ENCODE measurements at places on chromosomes 2 and 18.
A peak's percentile ranks its signal among the peaks of the same experiment; 100 is the strongest.

GRCh38 chr18:10195529-10195928 is 258.9 kb upstream of the APCDD1 start:
- DNase-seq, result no peak

DNA sequence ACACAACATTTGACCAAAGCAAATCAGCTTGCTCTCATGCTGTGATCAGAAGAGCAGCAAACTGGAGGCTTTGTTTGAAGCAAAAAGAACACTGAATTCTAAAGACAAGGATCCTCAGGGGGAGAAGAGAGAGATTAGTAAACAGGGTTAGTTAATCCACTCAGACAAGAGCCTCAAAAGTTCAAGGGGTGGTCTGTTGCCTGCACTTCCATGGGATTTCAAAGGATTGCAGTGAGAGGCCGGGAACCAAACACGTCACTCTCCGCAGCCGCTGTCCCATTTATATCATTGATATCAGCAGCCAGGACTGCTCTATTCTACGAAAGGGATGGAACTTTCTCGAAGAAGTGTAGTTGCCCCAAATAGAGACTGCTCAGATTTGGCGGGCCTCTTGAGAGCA is 97.8 kb upstream of the SP3 start:
- DNase-seq, result no peak

GRCh38 chr2:47530105-47530760 is 127.3 kb downstream of the MSH2 start:
- DNase-seq, result peak; percentile 43

DNA sequence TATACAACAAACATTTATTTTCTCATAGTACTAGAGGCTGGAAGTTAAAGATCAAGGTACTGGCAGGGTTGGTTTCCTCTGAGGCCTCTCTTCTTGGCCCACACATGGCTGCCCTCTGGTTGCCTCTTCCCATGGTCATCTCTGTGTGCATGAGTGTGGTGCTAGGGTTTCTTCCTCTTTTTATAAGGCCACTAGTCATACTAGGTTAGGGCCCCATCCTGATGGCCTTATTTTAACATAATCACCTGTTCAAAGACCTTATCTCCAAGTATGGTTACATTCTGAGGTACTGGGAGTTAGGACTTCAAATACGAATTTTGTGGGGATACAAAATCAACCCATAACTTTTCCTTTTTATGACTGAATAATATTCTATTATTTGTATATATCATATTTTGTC is 4.8 kb upstream of the RIOK3 start:
- DNase-seq, result no peak

- no peak for DNase-seq
These were observed 319.2 kb downstream of the LRATD1 start for GRCh38 chr2:14951569-14952285.

DNA sequence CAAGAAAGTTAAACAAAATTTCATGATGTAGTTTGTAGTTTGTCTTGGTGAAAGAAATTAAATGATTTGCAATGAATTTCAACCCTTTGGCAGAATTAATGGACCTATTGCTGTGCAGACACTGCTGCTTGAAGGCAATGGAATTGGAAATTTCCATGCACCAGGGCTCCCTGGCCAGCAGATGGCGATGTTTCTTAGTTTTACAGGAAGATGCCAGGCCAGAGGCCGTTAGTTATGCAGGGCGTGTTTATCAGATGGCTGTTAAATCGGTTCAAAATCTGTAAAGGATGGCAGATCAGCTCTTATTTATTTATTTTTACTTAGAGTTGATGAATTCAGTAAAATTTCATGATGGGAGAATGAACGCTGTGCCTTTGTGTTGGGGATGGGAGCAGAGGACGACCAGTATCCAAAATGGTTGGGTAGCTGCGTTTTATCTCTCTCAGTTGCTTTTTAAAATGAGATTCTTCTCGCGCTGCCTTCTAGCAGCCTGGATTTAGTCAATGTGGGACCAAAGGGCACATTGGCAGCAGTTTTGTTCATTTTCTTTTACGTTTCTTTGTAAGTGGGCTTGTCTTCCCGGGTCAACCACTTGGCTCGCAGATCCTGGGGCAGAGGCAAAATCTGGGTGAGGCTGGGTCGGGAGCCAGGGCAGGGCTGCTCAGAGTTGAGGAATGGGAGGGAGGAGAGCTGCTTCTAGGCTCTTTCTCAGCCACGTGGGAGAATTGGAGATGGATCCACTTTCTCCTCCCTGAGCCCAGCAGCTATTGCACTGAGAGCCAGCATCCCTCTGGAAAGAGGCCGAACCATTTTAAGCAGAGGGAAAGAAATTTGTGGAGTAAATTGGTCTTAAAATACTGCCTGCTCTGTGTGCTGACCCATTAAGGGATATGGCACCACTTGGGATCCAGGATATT is 344.0 kb downstream of the PIK3C3 start:
- peak; percentile 81 for DNase-seq

DNA sequence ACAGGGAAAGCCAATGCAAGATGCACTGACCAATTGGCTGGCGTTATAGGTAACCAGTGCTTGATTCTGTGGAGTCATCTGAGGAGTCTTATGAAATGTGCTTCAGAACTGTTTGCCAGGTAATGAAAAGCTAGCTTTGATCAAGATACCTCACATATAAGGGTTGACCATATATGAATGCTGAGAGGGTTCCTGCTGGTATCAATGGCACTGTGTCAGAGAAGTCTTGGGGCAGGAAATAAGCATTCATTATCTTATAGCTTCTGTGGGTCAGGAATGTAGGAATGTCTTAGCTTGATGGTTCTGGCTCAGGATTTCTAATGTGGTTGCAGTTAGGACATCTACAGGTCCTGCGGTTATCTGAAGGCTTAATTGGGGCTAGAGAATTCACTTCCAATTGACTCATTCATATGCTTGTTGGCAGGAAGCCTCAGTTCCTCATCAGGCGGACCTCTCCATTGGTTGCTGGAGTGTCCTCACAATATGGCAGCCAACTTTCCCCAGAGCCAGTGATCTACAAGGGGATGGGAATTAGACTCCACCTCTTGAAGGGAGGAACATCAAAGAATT is 22.1 kb upstream of the TCF7L1 start:
- no peak for DNase-seq

GRCh38 chr2:24163186-24163585 is 11.7 kb upstream of the FAM228A start:
- no peak for DNase-seq

DNA sequence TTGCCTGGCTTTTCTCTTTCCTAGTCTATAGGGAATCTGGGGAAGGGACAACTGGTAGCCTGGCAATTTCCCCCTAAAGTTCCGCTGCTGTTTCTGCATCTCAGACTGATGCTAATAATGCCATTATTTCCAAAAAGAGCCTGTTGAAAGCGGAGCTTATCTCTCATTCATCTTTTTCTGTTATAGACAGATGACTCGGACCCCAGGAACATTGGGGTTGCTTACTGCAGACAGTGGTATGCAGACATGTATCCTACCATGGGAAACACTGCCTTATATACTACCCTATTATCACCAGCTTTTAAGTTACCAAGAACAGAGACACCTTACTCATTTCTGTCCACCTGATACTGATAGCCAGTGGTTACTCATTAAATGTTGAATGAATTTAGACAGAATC is 15.3 kb downstream of the ETAA1 start:
- DNase-seq, result no peak

GRCh38 chr18:23133860-23134779 is 1.2 kb upstream of the CABLES1 start:
- DNase-seq, result no peak

DNA sequence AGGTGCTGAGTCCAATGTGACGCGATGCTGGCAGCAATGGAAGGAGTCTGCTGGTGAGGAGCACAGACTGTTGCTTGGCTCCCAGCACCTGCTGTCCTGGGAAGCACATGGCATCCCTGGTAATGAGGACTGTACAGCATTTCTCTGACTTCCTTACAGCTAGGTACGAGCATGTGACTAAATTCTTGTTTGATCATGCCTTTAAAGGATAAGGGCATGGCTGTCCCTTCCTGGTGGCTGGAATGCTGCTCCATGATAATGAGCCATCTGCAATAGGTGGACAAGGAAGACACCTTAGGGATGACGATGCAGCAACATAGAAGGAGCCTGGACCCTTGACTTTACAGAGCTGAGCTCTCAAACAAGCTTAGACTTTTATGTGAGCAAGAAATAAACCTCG is 278.0 kb upstream of the SPRED2 start:
- DNase-seq, result no peak

DNA sequence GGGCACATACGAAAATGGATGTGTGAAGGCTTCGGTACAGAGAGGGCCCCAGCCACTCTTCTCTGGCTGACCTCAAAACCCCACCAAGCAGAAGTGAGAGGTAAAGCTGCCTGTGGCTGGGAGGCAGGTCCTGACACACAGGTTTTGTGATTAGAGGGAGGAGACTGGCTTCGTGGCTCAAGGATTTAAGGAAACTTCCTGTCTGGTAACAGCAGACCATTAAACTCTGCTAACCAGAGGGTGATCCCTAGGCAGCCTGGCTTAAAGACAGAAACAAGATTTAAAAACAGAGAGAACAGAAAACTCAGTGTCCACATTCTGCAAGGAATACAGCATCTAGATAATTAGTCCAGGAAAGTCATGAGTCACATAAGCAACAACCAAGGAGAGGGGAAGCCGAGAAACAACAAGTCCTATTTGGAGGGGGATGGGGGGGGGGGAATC is 101.9 kb downstream of the NFATC1 start:
- no peak for DNase-seq

GRCh38 chr2:151280271-151280670 is 9.2 kb downstream of the NMI start:
- DNase-seq, result no peak

DNA sequence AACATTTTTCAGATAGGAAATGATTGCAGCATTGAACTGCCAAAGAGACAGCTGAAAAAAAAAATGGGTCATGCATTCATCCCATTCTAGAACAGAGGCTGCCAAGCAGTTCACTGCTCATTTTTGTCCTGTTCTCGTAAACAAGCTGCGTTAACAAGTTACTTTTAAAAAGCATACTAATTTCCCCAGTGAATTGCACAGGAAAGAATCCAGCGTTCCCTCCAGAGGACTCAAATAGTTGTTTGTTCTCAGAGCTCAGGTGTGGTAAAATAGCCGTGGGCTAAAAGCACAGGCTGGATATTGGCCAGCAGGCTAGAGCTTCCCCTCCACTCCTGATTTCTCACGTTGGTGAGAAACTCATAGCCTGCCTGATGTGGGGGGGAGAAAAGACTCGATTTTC is 76.1 kb upstream of the AQP4 start:
- DNase-seq, result no peak

GRCh38 chr2:30519796-30520195 is 72.8 kb downstream of the LCLAT1 start:
- no peak for DNase-seq

- no peak for DNase-seq
These were observed 467.7 kb upstream of the RGPD4 start for GRCh38 chr2:107359021-107359420.

DNA sequence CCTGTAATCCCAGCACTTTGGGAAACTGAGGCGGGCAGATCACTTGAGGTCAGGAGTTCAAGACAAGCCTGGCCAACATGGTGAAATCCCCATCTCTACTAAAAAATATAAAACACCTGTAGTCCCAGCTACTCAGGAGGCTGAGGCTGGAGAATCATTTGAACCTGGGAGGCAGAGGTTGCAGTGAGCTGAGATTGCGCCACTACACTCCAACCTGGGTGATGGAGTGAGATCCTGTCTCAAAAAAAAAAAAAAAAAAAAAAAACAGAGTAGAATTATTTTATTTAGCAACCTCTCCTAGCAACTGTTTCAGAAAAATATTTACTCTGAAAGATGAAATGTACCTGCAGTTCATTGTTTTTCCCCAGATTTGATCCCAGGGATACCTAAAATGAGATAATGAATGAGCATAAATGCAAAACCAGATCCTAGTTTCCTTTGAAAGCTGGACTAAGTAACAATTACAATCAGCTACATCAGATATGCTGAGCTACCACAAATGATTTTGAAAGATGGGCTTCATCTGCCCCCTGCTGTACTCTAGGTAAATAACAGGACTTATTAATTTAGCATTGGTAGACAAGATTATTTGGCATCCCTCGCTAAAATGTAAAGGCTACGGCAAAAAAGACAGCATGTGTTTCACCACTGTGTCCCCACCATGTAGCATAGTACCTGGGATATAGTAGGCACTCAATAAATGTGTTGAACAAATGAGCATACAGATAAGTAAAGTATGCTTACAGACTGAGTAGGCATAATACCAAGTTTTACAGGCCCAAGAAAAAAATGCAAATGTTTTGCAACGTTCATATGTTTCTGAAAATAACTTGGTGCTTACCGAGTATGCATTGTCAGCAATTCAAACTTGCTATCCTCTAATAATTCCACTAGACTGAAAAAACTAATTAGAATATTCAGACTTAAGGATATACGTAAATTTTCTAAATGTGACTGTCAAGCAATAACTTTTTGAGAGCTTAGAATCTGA is 102.5 kb downstream of the ATL2 start:
- peak; percentile 71 for DNase-seq

DNA sequence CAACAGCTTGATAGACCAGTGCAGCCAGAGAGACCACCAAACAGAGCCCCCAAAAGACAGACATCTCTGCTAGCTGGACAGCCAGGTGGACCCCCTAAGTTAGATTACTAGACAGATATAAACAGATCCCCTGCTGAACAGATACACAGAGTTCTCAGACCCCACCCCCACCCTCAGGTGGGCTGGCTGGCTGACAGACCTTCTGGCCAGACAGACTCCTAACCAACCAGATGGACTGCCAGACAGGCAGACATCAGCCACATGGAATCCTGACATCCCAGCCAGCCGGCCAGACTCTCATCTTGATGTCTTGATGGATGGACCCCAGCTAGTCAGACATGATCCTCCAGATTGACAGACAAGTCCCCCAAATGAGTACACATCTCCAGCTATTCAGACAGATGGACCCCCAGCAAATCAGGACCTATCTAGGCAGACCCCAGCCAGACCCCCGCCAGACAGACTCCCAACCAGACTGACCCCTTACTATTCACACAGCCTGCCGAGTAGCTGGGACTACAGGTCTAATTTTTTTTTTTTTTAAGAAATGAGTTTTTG is 18.0 kb downstream of the PTPN18 start:
- no peak for DNase-seq

GRCh38 chr2:241637795-241638660 is 535 bp downstream of the ATG4B start:
- DNase-seq, result no peak

DNA sequence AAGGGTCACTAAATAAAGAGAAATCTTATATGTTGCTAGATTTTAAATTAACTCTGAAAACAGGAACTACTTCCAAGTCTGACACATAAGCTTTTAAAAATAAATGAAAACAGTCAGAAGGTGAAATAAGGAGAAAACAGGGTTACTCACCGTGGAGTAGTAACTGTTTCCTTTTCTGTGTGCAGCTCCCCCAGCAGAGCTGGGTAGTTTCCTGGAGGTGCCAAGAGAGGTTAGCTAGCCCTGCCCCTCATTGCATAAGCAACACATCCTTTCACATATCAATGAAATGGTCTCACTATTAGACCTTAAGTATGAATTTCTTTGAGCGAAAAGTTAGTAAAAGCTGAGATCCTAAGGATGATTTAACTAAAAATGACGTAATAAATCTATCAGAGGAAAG is 54.0 kb upstream of the GPR75 start:
- DNase-seq, result no peak

Data from muscle of arm (tissue), 14 donors.